ENCODE measurements at places on chromosomes 7 and 10.

- DNase-seq, result no peak
Observed at GRCh38 chr7:365593-365992, 75.6 kb downstream of the FOXL3 start.

- no peak for DNase-seq
Observed at GRCh38 chr7:29112721-29113120, 33.6 kb downstream of the CPVL start.

- DNase-seq, result peak; percentile 41
Observed at GRCh38 chr10:50622706-50623662, 772 bp downstream of the SGMS1 start.

GRCh38 chr10:63977329-63977923 is 456.2 kb downstream of the REEP3 start:
- DNase-seq, result peak; percentile 78

DNA sequence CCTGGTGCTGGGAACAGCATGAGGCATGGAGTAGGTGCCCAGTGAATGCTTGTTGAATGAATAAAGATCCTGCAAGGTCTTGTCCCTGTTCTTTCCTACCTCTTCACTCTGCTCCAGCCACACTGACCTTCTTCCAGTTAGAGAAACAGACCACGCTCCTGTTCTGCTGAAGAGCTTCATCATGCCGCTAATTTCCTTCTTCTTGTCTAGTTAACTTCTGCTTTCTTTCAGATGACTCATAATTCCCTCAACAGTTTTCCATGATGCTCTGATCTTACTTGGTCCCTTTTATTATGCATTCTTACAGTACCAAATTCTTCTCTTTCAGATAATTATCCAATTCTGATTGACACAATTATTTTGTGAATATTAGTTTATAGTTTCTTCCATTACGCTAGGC is 59.5 kb upstream of the C1QL3 start:
- no peak for DNase-seq

GRCh38 chr7:55887821-55888247 is 578 bp downstream of the ZNF713 start:
- DNase-seq, result peak; percentile 32

DNA sequence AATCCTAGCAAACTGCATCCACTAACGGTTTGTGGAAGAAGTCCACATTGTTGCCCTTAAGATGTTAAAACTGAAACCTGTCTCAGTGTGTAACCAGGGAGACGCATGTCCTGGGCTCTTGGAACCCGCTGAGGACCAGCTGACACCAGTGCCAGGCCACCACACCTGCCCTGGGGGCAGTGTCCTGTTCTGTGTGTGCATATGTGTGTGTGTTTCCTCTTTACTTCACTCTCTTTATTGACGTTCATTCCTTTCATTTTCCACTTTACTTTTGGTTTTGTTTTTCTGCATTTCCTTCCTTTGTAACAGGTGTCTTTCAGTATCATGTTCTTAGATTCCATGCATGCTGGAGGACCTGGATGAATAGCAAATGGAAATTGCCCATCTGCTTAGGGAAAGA is 83.8 kb downstream of the TEX36 start:
- DNase-seq, result no peak

DNA sequence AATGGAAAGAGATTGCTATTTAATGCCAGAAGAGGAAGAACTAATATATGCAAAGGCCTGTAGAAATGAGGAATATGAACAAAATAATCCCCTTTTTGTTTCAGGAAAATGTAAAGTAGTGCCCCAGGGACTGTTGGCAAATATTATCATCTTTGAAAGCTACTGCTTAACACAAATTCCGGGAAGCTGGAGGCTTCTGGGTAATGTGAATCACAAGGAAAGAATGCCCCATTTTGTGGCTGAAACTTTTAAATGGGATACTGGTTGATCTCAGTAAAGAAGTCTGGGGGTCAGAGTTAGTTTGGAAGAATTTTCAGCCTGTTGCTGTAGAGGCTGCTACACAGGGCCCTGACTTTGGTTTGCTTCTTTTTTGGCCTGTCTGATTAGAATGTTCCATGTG is 141.0 kb downstream of the PTEN start:
- no peak for DNase-seq

DNA sequence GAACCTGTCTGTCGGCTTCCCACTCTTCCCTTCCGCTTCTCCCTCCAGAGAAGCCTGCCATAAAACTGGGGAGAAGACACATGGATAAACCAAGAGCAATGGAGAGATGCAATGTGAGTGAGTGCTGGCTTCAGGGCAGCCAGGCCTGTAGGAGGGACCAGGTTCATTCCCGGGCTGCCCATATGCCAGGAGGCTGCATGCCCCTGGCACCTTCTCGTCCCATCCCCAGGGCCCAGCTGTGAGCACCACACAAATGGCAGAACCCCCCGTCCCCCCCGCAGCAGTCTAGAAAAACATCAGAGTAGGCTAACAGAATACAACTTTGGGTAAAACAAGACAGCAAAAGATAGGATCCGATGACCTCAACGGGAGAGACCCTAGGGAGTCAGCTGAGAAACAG is 341.3 kb upstream of the SHH start:
- DNase-seq, result no peak

DNA sequence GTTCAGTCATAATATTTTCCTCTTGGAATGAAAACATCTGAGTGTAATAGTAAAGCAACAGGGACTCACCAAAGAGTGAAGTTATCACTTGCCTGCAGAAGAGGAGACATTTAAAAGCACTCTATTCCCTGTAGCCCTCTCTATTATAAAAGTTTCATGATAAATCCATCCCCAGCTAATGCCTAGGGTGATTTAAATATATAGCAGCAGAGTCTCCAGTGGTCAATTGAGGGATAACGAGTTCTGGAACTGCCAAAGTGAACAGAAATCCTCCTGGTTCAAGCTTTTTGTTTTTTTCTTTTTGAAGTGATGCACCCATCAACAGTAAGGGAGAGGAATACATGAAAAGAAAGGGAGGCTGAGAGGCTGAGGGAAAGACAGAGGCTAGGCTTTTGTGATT is 87.3 kb downstream of the EVX1 start:
- peak; percentile 5 for DNase-seq

DNA sequence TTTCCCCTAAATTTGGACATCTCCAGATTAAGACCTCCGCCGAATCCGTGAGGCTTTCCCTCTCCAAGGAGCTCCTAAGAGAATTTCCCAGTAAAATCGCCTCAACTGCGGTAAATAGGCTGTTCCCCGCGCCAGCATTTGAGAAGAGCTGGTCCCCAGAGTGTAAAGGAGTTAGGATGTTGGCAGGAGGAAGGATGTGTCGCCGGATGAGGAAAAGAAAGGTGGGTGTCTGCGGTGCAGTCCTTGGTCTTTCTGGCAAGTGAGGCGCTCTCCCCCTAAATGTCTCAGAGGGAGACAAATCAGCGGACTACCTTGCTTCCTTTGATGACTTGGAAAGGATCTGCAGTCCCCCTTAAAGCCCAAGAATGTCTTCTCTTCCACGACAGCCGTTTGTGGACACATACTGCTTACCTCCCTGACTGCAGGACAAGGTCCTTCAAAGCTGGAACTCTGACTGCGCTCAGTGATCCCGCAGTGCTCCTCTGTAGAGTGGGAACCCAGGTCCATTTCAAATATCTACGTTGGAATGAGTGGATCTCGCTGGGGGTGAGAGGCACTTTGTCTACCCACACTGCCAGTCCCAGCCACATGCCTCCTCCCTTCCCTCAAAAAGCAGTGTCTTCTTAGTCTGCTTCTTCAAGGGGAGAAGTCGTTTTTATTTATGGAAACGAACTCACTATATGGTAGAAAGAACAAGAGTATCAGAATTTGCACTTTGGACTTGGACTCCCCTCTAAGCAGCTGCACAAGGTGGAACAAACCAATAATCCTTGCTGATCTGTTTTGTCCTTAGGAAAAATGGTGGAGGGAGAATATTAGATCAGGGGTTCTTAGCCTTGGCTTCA is 1.1 kb upstream of the DLG5 start:
- peak; percentile 64 for DNase-seq

Measured in NCI-H82 (cell line).